ENCODE measurements at places on chromosomes 11 and 22.

DNA sequence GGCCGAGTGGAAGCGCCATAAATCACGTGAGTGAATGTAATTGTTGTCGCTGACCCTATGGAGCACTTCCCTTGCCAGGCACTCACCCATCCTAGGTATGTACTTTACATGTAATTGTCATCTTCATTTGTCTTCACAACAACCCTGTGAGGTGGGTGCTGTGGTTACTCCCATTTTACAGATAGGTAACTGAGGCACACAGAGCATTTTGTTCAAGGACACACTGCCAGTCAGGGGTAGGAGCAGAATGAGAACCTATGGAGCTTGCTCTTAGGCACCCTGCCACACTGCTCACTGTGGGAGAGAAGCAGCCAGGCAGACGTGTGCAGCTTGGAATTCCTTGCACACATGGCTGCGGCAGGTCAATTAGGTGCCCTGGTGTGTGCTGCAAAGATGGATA lies 785 bp upstream of the EFCAB6 start:
- DNase-seq, result no peak

DNA sequence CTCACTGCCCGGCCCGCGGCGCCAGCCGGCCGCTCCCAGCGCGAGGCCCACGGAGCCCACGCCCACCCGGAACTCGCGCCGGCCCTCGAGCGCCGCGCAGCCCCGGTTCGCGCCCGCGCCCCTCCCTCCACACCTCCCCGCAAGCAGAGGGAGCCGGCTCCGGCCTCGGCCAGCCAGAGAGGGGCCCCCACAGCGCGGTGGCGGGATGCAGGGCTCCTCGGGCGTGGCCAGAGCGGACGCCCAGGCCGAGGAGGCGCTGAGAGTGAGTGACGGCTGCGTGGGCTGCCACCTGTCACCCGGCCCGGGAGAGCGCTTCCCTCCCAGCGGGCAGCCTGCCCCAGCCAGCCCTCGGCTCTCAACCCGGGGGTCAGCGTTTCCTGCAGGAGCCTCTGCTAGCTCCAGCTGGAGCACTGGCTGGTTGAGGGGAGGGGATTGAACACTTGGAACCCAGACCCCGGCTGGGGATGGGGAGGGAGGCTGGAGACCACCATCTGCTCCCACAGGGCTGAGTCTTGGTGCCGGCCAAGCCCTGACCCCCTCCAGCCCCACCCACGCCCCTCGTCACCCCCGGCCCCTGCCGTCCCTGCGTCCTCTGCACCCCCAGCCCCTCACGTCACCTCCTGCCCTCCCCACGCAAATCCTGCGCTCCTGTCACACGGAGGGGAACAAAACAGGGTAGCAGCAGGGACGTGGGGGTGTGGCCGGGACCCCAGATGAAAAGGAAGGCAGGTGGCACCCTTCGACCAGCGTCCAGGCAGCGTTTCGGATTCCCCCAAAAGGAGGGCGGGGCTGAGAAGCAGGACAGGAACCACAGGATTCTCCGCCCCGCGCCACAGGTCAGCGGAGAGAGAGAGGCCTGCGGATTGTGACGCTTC lies 157.0 kb downstream of the BRD1 start:
- DNase-seq, result no peak

DNA sequence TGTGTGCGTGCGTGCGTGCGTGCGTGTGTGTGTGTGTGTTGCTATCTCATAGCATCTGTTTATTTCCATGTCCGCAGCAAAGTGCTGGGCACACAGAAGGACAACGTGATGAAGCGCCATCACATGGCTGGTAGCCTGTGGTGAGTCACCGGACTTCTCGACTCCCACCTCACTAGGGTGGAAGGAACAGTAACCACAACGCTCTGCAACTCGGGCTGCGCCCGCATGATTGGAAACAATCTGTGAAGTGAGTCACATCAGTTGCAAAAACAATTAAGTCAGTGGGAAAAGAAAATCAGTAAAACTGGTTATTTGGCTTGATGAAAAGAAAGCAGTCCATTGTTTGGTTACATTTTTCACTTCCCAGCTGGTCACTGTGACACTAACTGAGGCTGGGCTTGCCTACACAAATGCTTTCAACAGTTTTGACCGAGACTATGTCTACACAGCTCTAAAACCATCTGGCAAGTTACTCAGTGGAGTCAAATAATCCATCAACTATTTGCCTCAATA lies 437.3 kb upstream of the CADM1 start:
- no peak for DNase-seq

- no peak for DNase-seq
Measured at GRCh38 chr11:119288219-119288618, 28.7 kb downstream of the MCAM start.

- no peak for DNase-seq
Measured at GRCh38 chr11:77873345-77873744, 52.4 kb downstream of the AAMDC start.

- DNase-seq, result no peak
Measured at GRCh38 chr11:72363112-72363511, 71.2 kb downstream of the CLPB start.

- no peak for DNase-seq
Measured at GRCh38 chr11:70878366-70878765, 374.0 kb downstream of the SHANK2 start.

- DNase-seq, result no peak
Measured at GRCh38 chr11:34423300-34423699, 15.4 kb upstream of the CAT start.

- no peak for DNase-seq
Measured at GRCh38 chr11:117072517-117073461, 25.4 kb downstream of the SIK3 start.

DNA sequence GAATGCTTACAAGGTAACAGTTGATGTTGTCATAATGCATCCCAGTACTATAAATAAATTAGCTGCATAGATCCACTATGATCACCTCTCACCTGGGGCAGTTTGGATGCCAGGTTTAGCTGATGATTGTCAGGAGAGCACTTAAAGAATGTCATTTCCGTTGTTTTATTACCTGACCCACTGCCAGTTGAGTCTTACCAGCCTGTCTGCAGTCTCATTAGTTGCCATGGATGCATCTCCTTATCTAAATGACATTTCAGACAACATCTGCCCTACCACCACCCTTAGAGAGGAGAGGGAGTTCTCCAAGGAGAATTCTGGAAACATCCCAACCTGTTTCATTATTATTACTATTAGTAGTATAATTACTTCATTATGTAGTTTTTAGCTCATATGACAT lies 339.1 kb upstream of the API5 start:
- DNase-seq, result peak; percentile 91

DNA sequence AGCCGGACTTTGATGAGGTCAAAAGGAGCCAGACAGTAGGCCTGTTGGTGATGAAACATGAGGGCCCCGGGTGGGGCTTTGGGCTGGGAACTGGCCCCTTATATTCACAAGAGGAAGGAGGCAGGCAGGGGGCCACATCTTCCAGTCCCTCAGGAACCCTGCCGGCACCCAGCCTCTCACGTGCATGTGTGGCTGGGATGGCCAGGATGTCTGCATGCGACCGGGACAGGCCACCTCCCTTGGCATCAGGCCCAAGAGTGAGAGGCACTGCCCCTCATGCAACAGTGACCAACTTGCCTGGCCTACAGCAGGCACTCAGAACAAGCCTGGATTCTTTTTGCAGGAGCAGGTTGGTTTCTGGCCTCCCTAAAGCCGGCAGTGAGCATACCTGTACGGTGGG lies 5.4 kb downstream of the SLC25A45 start:
- DNase-seq, result no peak

- peak; percentile 58 for DNase-seq
Measured at GRCh38 chr11:119338318-119338890, 2.3 kb downstream of the C1QTNF5 start.

GRCh38 chr11:128242451-128242850 lies 344.9 kb downstream of the ETS1 start:
- no peak for DNase-seq

DNA sequence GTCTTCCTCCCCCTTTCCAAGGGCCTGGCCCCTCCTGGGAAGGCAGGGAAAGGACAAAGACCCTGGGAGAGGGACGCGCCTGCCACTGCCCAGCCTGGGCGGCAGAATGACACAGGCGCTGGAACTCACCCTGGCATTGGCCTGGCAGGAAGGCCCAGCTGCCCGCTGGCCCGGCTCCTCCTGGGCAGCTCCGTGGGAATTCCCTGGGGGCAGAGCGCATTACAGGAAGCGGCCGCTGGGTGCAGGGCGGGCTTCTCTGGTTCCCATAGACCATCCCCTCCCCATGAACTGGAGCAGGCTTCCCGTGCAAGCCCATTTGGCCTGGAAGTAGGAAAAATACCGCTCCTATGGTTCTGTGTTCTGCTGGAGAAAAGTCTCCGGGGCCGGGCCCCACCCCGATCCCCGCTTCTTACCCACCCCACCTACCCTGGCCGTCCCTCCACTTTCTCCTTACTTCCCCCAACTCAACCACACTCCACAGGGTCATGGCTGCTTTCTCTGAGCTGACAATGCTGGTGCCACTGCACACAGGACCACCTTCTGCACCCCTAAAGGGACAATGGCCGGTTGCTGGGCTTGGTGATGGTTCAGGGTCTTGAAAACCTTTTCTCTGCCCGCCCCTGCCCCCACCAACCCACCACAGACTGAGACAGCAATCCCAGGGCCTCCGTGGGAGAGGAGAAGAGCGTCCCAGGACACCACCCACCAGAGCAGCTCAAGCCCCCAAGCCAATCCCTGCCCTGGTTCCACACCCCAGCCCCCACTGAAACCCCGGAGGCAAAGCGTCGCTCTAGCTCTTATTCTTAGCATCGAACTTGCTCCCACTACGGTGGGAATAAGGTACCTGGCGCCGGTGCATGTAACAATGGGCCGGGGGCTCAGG lies 58.9 kb downstream of the LINC01488 start:
- DNase-seq, result no peak

DNA sequence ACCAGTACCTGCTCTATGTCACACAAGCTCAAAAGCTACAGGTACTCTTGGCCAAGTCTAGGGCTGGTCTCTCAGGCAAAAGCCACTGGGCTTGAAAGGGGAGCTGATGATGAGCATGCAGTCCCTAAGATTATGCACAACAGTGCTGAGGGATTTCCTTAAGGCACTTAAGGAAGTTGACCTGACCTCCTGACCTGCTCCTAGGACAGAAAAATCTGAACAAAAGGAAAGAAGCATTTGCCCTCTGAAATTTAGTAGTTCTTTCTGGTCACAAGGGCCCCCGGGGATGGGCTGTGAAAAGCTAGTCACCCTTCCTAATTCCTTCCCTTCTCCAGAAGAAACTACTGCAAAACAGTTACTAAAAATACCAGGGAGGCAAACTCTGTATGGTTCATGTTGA lies 83.6 kb upstream of the PHOX2A start:
- no peak for DNase-seq

- DNase-seq, result no peak
Measured at GRCh38 chr11:57336111-57336666, 497 bp upstream of the SSRP1 start.

- DNase-seq, result peak; percentile 78
Measured at GRCh38 chr11:75562048-75562835, at the start of gene SERPINH1. Gene SERPINH1 (plus strand): TSS chr11:75562253. CDS start chr11:75566350, 4,097 bp downstream.

GRCh38 chr11:20156876-20157613 lies 3.2 kb downstream of the DBX1 start:
- no peak for DNase-seq

DNA sequence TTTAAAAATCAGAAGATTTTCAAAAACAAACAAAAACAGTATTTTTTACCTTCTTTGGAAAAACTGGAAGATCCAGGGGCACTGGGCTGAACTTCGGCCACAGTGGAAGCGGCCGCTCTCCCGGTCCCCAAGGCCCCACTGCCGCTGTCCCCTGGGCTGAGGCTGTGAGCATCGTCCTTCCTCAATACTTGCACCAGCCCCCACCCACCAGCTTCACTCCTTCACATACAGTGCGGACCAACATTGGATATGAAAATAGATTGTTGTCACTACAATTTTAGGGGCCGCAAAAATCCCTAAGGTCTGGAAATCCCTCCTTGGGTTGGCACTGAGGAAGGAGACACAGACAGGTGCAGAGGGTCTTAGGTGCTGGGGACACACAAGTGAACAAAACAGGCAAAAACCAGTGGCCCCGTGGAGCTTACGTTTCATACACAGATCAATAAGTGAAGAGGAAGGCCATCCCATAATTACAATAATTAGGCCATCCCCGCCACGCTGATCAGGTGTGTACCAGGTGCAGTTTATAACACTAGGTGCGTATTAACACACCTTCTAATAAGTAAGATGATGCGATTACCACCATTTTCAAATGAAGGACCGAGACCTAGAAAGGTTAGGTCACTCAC lies 28.2 kb upstream of the SLC22A12 start:
- no peak for DNase-seq

DNA sequence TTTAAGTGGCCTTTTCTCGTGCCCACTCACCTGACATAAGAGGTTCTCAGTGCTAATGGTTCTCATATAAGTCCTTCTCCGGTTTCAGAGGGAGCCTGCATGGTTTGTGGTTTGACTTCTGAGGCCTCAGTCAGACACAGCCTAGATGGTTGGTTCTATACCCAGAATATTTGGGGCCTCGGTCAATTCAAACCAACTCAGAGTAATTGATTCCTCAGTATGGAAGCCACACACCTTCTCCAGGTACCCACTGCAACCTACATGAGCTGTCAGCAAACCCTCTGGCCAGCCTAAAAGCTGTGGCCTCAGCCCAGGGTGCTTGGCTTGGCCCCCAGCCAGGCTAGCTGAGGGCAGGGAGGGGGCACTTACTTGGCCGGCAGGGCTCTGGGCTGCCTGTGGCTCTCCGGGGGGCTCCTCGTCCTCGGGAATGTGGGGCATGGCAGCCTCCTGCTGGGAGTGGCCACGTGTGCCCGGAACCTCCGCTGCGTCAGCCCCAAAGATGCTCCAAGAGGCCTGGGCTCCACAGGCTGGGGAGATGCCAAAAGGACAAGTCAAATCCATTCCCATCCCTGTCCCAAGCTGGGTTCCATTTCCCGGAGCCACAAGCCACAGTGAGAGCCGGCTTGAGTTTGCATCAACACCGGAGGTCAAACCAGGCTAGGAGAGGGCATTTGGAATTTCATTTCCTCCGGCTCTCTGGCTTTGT lies 41.7 kb downstream of the IRAG1 start:
- DNase-seq, result peak; percentile 83

- DNase-seq, result no peak
Measured at GRCh38 chr22:43543522-43544288, 131.9 kb downstream of the MPPED1 start.

GRCh38 chr11:86664930-86665329 lies 7.5 kb downstream of the ME3 start:
- DNase-seq, result no peak

DNA sequence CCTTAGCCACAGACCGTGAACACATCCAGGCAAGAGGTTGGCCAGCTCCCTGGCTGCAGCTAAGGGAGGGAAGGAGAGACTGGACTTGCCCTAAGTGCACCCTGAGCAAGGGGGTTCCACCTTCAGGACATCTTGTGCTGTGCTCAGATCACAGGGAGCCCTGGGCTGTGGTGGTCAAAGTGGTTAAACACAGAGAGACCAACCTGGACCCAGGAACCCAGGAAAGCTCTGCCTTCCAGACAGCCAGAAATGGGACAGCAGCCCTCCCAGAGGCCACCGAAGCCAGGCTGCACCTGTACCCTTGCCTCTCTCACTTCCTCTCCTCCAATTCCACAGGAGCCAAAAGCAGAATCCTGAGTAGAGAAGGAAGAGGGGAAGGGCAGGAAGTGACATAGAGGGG lies 105.2 kb upstream of the TMEM45B start:
- no peak for DNase-seq

- DNase-seq, result no peak
Measured at GRCh38 chr22:30198921-30199320, 47.6 kb downstream of the LIF start.
